Activated naive CD8-positive, alpha-beta T cell treated with anti-CD3 and anti-CD28 coated beads for 36 hours (primary cell): ENCODE measurements at places on chromosomes 13 and 19.

GRCh38 chr19:2424686-2425621 is 2.4 kb downstream of the TIMM13 start:
- H3K27me3 ChIP-seq = no peaks in the 10 kb centered on the region
- H3K27ac ChIP-seq = no peak overlapping the region
- H3K4me1 ChIP-seq = peaks cover 12% of the 10 kb centered on the region
- DNase-seq = peak; percentile 21
- H3K36me3 ChIP-seq = peaks cover 12% of the 10 kb centered on the region

GRCh38 chr13:48660361-48661076 is 6.8 kb downstream of the CYSLTR2 start:
- no peaks in the 10 kb centered on the region for H3K27me3 ChIP-seq
- H3K27ac ChIP-seq = no peak overlapping the region
- no peak for DNase-seq
- H3K36me3 ChIP-seq = peaks cover 2% of the 10 kb centered on the region

DNA sequence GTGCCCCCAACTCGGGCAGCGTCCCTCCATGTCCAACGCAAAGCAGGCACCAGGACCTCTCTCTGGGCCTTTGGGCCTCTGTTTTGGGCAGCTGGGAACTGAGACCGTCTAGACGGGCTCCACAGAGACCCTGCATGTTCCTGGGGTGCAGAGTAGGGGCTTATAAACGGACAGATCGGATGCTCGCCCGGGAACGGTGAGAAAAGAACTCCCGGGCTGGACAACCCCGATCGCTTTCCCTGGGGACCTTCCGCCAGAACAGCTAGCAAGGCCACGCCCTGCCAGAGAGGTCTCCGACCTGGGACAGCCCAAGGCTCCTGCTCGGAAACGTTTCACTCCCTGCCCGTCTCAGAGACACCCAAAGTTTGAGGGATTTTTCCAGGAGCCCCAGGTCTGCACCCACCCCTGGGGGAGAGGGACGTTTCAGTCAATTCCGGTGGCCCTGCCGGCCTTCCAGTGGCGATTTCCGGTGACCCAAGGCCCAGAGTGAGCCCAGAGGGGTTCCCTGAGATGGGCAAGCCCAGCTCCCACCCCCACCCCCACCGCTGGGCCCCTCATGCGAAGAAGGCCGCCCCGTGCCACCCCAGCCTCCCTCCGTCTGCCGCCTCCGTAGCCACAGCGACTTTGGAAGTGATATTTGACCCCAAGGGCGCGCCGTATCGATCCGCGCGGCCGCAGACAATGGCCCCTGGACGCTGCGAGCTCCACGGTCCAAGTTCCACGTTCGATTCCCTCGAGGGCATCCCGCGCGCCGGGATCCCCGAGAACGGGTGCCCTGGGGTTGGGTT is 1.7 kb downstream of the NR2F6 start:
- H3K27me3 ChIP-seq = peaks cover 12% of the 10 kb centered on the region
- no peak overlapping the region for H3K27ac ChIP-seq
- peak overlapping the region; percentile 42 for H3K4me3 ChIP-seq

- H3K4me3 ChIP-seq = no peak overlapping the region
- H3K4me1 ChIP-seq = no peaks in the 10 kb centered on the region
- no peak for DNase-seq
- peaks cover 21% of the 10 kb centered on the region for H3K27me3 ChIP-seq
- no peaks in the 10 kb centered on the region for H3K36me3 ChIP-seq
These were observed 69.6 kb upstream of the TSHZ3 start for GRCh38 chr19:31418692-31419430.

DNA sequence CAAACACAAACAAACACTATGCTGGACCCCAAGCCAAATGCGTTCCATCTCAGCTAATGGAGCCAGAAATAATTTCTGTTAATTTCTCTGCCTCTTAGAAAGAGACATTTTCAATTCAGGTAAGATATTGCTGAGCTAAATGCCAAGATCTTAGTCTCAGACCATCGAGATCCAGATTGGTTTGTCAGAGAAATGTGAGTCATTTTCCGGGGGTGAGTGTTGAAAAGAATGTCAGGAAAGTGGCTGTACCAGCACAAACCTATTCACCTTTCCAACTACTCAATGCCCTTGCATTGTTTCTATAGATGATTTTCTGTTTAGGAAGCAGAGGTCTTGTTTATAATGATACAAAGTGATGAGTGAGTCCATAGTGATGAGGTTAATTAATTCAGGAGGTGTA is 266.8 kb upstream of the TSHZ3 start:
- H3K36me3 ChIP-seq = no peaks in the 10 kb centered on the region
- no peak overlapping the region for H3K4me3 ChIP-seq
- H3K27ac ChIP-seq = no peak overlapping the region
- DNase-seq = no peak

DNA sequence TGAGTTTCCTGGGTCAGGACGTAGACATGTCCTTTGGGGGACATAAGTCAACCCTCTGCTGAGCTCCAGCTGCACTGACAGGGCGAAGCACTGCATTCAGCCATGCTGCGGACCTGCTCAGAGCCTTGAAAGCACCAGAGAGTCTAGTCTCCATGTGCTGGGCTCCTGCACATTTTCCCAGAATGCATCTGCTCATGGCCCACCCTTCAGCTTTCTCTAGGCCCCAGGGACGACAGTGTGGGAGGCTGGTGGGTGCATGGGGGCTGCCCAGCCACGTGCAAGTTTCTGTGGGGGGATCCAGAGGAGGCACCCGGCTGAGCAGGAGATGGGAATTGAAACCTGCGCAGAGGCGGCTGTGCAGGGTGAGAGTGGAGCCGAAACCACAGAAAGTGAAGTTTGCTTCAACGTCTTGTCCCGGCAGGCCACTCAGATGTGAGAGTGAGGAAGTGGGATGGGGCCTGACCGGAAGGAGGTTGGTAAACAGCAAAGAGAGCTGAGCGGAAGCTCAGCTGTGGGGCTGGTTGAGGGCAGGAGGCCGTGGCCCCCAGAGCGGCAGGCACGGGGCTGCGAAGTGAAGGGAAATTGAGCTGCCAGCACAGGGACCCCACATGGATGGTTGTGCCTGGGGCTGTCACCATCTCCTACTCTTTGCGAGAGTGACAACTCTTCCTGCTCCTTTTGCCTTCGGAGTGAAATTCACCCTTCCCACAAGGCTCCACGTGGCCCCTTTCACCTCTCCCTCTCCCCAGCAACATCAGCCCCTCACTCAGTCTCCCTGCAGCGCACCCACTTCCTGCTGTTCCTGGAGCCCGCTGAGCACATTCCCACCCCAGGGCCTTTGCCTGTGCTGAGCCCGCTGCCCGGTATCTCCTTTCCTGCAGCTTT is 11.8 kb downstream of the PGLS start:
- H3K36me3 ChIP-seq = peaks cover 42% of the 10 kb centered on the region
- H3K4me3 ChIP-seq = peak overlapping the region; percentile 62
- no peaks in the 10 kb centered on the region for H3K27me3 ChIP-seq
- peaks cover 30% of the 10 kb centered on the region for H3K4me1 ChIP-seq
- peak; percentile 82 for DNase-seq
- peak overlapping the region; percentile 87 for H3K27ac ChIP-seq

DNA sequence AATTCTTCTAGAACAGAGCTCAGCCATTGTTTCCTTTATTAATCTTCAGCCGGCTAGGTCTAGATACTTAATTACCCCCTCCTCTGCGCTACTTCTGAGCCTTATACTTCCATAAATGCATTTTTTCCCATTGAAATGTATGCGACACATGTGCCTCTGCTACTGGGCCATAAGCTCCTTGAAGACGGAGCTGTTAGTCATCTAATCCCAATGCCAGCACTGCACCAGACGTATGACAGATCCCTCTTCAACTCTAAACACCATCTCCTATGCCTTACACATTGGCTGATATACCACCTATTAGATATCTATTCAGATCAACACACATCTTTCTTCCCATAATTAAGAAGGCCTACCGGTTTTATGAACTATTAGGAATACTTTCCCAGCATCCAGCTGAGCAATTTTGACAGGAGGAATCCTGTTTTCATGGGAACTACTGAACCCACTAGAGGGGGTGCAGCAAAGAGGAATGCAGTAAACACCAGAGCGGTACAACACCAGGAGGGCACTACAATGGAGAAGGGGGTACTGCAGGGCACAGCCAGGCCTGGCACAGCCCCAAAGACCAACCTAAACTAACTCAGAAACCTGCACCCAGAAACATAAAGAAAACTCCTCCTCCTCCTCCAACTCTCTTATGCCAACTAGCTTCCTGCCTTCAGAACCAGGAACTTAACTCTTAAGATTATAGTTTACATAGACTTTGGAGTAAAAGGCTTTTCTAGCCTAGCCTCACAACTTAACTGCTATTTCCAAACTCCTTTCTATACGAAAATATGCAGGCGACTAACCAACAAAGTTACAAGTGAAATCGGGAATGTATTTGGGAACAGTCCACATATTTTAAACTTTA is 18.7 kb downstream of the STK24 start:
- no peak for DNase-seq
- H3K4me1 ChIP-seq = peaks cover 71% of the 10 kb centered on the region
- H3K36me3 ChIP-seq = peaks cover 56% of the 10 kb centered on the region
- H3K27ac ChIP-seq = peak overlapping the region; percentile 55
- H3K4me3 ChIP-seq = peak overlapping the region; percentile 3
- H3K27me3 ChIP-seq = no peaks in the 10 kb centered on the region

DNA sequence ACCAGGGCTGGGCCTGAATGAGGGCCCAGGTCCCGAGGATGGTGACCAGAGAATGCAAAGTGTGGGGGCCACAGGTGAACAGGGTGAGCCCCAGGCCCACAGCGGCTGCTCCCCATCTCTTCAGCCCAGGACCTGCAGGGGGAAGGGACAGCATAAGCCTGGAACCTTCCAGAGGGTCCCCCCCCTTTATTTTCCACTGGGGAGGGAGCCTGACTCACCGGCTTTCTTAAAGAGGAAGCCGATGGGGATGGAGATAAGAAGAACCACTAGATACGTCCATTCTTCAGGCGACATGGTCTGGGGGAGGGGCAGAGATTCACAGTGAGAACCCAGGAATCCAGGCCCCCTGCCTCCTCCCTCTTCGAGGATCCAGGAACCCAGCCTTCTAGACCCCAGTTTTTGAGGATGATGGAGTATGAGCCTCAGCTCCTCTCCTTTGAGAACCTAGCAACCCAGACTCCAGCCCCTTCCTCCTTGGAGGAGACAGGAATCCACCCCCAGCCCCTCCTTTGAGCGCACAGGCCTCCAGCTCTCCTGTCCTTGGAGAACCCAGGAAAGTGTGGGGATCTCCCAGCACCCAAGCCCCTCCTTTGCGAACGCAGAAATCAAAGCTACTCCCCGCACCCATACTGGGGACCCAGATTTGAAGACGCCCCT is 1.0 kb downstream of the MBOAT7 start:
- H3K36me3 ChIP-seq = peaks cover 25% of the 10 kb centered on the region
- peaks cover 20% of the 10 kb centered on the region for H3K4me1 ChIP-seq
- H3K27ac ChIP-seq = peak overlapping the region; percentile 86
- DNase-seq = peak; percentile 42

GRCh38 chr13:57582032-57582431 is 49.5 kb upstream of the PCDH17 start:
- H3K27me3 ChIP-seq = no peaks in the 10 kb centered on the region
- no peaks in the 10 kb centered on the region for H3K4me1 ChIP-seq
- H3K4me3 ChIP-seq = no peak overlapping the region
- H3K27ac ChIP-seq = no peak overlapping the region

GRCh38 chr13:43665388-43665787 is 121.4 kb downstream of the ENOX1 start:
- H3K4me3 ChIP-seq = no peak overlapping the region
- no peak for DNase-seq
- no peak overlapping the region for H3K27ac ChIP-seq

DNA sequence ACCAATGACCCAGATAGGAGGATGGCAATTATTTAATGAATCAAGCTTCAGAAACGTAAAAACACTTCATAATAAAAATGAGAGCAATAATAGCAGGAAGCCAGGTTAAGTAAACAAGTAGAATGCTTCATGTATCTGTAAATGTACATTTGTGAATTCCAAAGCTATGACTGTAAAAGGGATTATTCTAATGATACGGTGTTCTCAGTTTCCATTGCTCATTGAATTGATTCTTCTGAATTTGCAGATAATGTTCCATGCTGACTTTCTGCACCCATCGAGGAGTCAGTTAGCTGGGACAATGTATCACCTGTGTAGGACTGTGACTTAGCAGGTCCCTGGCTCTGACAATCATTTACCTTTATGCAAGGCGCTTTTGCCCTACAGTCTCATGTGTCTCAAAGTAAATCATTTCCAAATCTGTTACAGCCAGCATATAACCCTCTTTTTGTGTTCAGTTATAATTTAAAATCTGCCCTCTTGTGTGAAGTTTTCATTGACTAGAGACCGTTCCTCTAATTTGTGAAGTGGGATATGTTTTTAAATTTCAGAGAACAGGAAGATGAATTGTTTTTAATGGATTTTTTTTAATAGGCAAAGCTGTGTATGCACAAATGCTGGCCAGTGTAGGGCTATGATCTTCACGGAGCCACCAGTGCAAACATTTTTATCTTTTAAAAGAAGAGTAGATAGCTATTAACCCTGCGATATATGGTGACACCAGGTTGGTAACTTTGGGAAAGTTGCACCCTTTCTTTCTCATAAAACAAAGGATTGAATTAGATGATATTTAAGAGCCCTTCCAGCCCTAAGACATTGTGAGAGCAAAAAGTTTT is 267.1 kb downstream of the KLF5 start:
- H3K27ac ChIP-seq = no peak overlapping the region
- DNase-seq = no peak
- H3K27me3 ChIP-seq = peaks cover 5% of the 10 kb centered on the region
- H3K4me3 ChIP-seq = no peak overlapping the region

DNA sequence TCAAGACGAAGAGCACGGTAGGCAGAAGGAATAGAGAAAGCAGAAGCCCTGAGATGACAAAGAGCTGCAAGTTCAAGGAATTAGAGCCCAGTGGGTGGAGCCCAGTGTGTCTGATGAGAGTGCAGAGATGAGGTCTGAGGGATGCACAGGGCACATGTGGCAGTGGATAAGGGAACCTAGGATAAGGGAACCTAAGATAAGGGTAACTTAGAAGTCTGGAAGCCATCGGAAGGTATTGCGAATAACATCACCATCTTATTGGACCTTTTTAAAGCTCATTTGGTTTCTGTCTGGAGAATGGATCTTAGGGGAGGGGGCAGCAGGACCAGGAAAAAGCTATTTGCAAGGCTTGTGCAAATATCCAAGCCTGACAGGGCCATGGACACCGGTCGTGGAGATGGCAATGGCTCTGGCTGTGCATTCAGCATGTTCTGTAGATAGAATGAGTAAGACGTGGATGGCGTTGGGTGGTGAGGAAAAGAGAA is 1.3 kb downstream of the FPR3 start:
- DNase-seq = no peak
- no peaks in the 10 kb centered on the region for H3K36me3 ChIP-seq
- H3K27ac ChIP-seq = no peak overlapping the region
- peaks cover 20% of the 10 kb centered on the region for H3K27me3 ChIP-seq
- no peak overlapping the region for H3K4me3 ChIP-seq

DNA sequence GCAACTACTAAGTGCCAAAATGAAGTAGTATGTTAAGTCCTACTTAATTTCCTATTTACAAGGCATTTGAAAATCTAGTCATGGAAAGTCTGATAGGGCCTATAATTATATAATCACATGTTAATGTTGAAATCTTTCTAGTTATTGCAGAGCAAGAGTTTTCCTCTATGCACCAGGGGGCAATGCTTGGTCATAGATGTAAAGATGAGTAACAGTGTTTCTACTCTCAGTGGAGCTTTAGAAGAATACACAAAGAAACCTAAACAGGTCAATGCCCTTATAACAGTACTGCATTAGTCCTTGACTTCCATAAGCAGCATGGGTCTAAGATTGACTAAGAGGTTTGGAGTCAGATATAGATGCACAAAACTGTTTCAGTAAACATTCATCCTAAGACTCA is 218.7 kb downstream of the KCTD12 start:
- H3K4me1 ChIP-seq = peaks cover 6% of the 10 kb centered on the region
- DNase-seq = no peak
- H3K4me3 ChIP-seq = no peak overlapping the region
- H3K27ac ChIP-seq = no peak overlapping the region

GRCh38 chr13:27971236-27971645 is 2.1 kb upstream of the CDX2 start:
- no peaks in the 10 kb centered on the region for H3K36me3 ChIP-seq
- H3K27me3 ChIP-seq = peaks cover 98% of the 10 kb centered on the region
- no peak overlapping the region for H3K4me3 ChIP-seq
- no peak for DNase-seq
- H3K4me1 ChIP-seq = peaks cover 20% of the 10 kb centered on the region
